ENCODE measurements at places on chromosomes 4 and X.

DNA sequence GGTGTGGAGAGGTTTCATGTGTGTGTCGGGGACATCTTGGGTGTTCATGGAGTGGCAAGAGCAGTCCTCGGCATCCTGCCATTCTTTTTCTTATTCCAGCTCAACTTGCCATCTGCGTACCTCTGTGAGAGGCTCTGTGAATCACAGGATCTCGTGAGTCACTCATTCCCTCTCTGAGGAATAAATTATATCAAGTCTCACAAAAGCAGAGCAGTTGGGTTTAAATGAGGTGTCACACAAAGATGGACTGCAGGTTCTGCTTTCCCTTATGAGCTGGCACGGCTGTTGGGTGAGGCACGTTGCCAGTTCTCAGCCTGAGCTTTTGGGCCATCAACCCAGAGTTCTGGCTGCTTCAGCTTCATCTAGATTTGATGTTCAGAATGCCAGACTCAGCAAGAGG, 6.8 kb upstream of the OCIAD2 start:
- peak; percentile 92 for DNase-seq

GRCh38 chrX:54178100-54178940, 4.7 kb downstream of the FAM120C start:
- peak; percentile 76 for DNase-seq

- peak; percentile 96 for DNase-seq
Observed at GRCh38 chr4:173252024-173252935, 81.9 kb downstream of the HMGB2 start.

DNA sequence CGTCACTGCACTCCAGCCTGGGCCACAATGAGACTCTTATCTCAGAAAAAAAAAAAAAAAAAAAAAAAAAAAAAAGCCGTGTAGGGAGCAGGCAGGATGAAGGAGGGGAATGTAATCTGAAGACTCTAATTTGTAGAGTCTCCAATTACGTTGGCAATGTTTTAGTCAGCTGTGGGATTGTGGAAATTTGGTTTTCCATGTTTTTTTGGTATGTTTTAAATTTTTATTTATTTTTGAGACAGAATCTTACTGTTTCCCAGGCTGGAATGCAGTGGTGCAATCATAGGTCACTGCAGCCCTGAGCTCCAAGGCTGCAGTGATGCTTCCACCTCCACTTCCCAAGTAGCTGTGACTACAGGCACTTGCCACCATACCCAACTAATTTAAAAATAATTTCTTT, 56.5 kb downstream of the NSD2 start:
- peak; percentile 51 for DNase-seq

- no peak for DNase-seq
Observed at GRCh38 chr4:90602726-90603125, 475.5 kb downstream of the CCSER1 start.

All from amniotic epithelial cell (primary cell).